ENCODE measurements at places on chromosomes 5 and 9.

DNA sequence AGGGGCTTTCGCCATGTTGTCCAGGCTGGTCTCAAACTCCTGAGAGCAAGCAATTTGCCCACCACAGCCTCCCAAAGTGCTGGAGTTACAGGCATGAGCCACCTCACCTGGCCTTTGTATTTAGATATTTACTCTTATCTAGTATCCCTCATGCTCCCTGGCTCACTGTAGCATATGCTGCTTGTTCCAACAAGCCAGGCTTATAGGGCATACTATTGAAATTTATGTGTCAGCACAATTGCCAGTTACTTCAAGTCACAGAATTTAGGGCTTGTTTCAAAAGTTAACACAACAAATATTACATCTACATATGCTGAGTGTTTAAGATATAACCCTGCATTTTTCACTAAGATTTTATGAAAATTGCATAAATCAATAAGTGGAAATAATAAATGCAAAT is 469.2 kb upstream of the ZNF608 start:
- no peak for DNase-seq

DNA sequence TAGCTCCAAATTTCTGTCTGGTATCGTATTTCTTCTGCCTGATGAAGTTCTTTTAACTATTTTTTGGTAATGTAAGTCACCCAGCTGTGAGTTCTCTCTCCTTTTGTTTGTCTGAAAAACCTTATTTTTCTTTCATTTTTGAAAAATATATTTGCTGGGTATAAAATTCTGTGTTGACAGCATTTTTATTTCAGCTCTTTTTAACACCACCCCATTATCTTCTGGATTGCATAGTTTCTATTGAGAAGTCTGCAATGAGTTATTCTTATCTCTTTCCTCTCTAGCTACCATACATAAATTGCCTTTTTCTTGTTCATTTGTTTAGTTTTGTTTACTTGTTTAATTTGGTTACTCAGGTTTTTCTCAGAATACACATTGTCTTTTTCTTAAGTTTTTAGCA is 109.1 kb downstream of the NSG2 start:
- no peak for DNase-seq

GRCh38 chr5:40999142-40999541 is 72.0 kb downstream of the MROH2B start:
- no peak for DNase-seq

DNA sequence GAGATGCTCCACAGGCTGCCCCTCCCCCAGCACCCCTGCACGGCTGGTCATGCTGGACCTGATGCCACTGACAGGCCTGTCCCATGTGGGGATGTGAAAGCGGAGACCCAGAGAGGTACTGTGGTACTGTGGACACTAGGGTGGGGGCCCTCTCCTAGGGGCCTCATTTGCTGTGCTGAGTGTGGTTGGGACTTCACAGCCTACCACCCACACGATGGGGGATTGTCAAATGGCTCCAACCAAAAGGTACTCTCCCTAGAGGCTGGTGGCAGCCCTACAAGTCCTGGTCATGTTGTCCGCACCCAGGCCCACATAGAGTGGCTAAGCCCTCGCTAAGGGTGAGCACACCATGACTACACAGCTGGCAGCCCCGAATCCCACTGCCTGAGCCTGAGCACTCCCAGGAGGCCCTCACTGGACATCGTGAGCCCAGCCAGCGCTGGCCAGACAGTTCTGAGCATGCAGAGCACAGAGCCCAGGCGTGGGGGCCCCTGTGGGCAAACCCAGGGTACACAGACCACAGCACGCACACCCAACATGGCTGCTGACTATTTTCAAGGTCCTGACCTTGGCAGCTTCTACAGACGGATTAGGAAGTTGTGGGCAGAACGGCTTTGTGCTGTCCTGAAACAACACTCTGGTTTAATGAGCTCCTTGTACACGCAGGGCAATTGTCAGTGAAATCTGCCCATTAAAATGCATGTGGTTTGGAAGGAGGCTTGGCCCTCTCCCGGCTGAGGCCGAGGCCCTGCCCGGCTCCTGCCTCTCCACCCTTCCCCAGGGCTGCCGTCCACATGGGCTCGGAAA is 214.1 kb downstream of the HSPA4 start:
- no peak for DNase-seq

- DNase-seq = no peak
Observed at GRCh38 chr5:125298746-125299379, 552.4 kb upstream of the ZNF608 start.

GRCh38 chr5:76086095-76086494 is 2.9 kb downstream of the SV2C start:
- no peak for DNase-seq

- DNase-seq = no peak
Observed at GRCh38 chr5:106962464-106963230, 708.1 kb downstream of the EFNA5 start.

DNA sequence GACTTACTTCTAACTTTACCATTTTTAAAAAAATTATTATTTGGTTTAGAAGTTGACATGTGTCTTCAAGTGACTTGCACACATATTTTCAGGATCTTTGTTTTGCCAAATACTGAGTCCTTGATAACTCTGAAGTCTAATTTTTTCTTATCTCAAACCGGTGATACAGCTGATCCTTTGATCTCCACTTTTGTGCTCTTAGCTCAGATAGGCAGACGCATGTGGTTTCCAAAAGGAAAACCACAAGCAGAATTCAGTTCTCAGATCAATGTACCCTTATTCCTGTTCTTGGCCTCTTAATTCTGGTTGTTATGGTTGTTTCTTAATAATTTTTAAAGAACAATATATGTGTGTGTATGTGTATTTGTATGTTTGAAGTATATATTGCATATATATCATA is 238.3 kb upstream of the EDIL3 start:
- DNase-seq = no peak

DNA sequence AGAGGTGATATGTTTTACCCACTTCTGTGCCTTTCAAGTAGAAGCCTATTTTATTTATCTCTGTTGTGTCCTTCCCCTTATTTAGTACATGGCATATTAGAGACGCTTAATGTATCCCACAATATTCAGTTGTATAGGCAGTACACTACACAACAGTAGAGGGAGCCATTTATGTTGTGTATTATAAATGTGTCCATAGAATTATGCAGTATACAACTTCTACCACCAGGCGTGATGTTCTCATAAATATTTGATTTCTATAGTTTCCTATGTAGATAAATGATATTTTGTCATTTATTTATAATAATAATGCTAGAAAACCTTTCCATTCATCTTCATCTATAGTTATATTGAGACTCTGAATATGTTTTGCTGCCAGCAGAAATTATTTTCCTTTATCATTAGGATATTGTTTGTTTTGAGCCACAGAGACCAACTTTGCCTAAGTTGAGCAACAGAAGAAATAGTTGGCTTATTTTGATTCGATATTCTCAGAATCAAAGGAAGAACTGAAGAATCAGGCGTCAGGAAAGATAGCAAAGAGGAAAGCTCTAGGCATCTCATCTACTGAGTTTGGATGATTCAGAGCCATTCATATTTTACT is 81.7 kb downstream of the ADAMTS19 start:
- DNase-seq = no peak
